ENCODE measurements at places on chromosomes 3 and 15.

DNA sequence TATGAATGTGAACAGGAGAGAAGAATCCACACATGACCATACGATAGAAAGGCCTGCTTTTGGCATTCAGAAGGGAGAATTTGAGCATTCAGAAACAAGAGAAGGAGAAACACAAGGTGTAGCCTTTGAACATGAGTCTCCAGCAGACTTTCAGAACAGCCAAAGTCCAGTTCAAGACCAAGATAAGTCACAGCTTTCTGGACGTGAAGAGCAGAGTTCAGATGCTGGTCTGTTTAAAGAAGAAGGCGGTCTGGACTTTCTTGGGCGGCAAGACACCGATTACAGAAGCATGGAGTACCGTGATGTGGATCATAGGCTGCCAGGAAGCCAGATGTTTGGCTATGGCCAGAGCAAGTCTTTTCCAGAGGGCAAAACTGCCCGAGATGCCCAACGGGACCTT, 28.4 kb downstream of the RBM6 start:
- no peak for DNase-seq

DNA sequence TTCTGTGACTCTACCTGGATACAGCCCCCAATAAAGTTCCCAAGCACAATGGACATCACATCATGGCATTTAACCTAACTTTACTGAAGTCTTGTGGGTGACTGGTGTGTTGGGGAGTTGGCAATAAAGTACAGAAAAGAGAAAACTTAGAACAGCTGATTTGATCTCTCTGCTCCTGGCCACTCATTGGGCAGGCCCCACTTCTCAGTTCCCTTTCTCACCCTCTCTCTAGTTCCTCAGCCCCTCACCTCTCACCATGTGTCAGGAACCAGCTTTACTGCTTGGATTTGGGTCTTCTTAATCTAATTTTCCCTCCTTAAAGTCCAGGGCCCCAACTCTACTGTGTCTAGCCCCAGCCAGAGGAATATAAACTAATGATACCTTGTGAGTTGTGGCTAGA, 713 bp upstream of the MUC13 start:
- DNase-seq, result peak; percentile 13

- DNase-seq, result no peak
These were observed 15.0 kb upstream of the RTP3 start for GRCh38 chr3:46482632-46483350.

DNA sequence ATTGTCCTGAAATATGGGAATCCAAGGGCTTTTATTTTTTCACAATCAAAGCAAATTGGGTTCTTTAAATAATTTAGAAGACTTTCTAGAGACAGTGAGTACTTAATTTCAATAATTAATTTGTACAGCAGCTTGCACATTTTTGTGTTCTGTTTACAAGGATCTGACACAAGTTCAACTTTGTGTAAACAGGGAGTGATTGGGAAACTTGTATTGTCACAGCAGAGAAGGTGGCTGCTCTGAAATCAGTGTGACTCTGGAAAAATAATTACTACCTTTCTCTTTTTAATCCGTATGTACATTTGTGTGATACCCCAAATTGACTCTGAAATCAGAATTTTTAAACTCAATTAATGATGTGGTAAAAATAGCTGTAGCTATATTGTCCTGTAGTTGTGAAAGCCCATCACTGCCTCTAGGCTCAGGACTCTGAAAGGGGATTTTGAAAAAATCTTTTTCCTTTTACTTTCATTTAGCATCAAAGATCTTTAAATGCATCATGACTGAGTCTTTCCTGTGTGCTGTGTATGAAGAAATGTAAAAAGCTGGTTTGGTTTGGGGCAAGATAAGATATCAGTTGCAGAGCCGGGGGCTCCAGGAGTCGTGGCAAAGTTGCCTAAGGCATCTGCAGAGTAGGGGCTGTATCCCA, 45.1 kb downstream of the MFSD1 start:
- no peak for DNase-seq

GRCh38 chr3:106333911-106334618, 465.3 kb upstream of the CBLB start:
- peak; percentile 10 for DNase-seq

DNA sequence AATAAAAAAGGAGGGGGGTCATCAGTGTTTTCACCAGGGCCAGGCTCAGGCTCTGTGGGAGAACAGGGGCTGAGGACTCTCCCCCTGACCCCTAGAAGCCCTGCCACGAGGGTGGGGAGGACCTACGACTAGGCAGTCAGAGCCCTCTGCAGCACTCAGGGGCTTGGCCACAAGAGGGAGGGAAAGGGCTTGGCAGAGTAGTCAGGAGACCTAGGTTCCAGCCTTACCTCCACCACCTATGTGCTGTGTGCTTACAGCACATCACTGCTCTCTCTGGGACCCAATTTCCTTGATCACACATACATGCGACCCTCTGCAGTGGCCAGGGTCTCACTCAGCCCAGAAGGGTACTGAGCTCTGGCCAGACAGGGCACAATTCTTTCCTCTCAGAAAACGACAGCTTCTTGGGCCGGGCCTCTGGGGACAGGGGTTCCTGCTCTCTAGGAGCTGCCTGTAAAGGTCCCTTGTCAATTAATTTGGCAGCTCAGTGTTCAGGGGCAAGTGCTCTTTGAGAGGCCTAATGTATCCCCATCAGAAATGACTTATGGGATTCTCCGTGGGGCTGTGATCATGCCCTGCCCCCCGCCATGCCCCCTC, 16.4 kb upstream of the SKIC8 start:
- no peak for DNase-seq

- DNase-seq, result no peak
These were observed 12.4 kb downstream of the PLD1 start for GRCh38 chr3:171797873-171798272.

GRCh38 chr3:152381881-152382295, 113.2 kb downstream of the MBNL1 start:
- DNase-seq, result no peak

DNA sequence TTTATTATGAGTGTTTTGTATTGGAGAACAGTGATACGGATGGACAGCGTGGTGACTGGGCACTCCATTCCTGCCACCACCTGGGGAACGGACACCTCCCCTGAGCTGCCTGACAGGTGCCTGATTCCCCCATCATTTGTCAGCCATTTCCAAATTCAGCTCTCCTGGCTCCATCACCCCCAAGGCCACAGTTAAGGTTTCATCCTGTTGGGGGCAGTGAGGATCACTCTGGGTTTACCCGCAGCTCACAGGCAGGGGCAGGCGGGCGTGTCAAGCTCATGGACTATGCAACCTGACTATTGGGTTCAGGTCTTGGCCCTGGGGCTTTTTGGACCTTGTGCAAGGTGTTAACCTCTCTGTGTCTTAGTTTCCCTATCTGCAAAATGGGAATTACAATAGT, 76.3 kb downstream of the RAB11A start:
- no peak for DNase-seq

GRCh38 chr3:187263270-187263669, 28.3 kb downstream of the MASP1 start:
- DNase-seq, result no peak

DNA sequence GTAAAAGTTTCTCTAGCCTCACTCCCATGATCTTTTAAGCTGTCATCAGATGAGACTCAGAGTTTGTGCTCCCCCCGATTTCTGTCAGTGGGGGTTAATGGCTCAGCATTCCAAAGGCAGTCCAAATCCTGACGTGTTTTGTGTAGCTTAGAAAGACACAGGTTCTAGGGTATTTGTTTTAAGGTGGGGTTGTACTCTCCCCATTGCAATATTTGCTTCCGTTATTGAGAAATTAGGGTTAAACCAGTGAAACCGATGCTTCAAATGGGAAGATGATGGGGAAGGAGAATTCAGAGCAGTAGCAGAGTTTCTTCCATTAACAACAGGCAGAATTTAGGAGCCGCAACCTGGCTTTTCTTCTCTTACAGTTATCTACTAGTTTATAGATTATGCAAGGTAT, 3.4 kb downstream of the PIGB start:
- peak; percentile 26 for DNase-seq

GRCh38 chr15:98422130-98422478, 226.2 kb upstream of the IGF1R start:
- DNase-seq, result no peak

- no peak for DNase-seq
These were observed 101.9 kb upstream of the ICE2 start for GRCh38 chr15:60580650-60581376.
